Hematopoietic multipotent progenitor cell treated with erythropoietin and hydrocortisone succinate and interleukin-3 and kit ligand, for 8 days (in vitro differentiated cells): ENCODE measurements at places on chromosomes 12 and 14.
A peak's percentile ranks its signal among the peaks of the same experiment; 100 is the strongest.

DNA sequence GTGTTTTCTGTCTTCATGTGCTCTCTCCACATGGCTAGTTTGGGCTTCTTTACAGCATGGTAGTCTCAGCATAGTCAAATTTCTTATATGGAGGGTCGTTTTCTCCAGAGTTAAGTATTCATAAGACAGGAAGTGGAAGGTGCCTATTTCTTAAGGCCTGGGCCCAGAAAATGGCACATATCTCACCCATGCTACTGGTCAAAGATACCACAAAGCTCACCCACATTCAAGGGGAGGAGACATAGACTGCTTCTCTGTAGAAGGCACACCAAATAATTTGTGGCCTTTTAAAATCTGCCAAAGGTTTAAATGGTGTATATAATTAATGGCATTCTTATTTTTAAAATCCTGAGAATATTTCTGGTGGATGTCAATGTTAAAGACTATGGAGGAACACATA, 44.8 kb downstream of the CCDC91 start:
- peak; percentile 67 for DNase-seq

GRCh38 chr14:99539491-99539890, 58.3 kb downstream of the CCNK start:
- no peak for DNase-seq

DNA sequence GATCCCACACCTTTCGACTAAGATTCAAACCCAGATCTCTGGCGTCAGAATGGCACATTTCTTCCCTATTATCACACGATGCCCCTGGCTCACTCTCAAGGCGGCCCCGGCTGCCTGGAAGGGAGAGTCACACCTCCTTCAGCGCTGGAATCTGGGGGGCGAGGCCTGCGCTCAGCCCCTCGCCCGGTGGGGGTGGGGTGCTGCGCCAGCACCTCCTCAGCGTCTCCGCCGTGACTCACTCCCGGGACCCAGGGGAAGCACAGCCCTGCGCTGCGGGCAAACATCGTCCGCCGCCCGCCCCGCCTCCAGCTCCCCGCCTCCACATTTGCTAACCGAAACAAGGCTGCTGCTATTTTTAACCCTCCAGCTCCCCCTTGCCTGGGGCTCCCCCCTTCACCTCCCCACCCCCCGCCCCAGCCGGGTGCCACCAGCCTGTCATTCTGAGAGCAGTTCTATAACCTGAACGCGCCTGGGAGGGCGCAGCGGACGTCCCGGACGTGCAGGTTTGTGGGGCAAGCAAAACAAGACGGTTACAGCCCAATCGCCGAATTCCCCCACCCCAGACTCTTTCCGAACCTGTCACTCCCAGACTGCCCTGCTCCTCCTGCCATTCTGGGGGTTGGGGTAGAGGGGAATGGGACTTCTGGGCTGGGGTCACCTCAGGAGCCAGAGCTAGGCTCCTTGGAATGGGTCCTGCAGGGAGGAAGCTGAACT, 6.7 kb downstream of the HDAC7 start:
- peak; percentile 74 for DNase-seq

- no peak for DNase-seq
Observed at GRCh38 chr14:44766285-44766684, 195.5 kb downstream of the KLHL28 start.

DNA sequence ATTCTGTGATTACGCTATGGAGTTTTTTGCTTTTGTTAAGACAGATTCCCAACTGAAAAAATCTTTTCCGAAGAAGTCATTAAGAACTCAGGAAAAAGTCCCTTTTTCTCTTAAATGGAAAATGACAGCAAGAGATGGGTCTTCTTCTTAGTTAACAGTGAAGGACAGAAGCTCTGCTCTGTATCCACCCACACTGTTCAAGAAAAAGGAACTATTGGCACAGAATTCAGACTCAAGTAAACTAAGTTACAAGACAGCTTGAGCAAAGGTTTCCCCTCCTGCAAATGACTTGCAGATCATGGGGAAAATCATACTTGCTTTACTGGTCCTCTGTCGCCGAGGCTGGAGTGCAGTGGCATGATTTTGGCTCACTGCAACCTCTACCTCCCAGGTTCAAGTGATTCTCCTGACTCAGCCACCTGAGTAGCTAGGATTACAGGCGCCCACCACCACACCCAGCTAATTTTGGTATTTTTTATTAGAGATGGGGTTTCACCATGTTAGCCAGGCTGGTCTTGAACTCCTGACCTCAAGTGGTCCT, 137.1 kb upstream of the AEBP2 start:
- no peak for DNase-seq

- DNase-seq, result no peak
Observed at GRCh38 chr14:66853311-66853710, 335.9 kb upstream of the GARIN2 start.

- DNase-seq, result no peak
Observed at GRCh38 chr12:57216014-57216911, at the start of gene NXPH4. TSS of gene NXPH4 (plus strand) at chr12:57216794. CDS start at chr12:57216970, 176 bp downstream.

DNA sequence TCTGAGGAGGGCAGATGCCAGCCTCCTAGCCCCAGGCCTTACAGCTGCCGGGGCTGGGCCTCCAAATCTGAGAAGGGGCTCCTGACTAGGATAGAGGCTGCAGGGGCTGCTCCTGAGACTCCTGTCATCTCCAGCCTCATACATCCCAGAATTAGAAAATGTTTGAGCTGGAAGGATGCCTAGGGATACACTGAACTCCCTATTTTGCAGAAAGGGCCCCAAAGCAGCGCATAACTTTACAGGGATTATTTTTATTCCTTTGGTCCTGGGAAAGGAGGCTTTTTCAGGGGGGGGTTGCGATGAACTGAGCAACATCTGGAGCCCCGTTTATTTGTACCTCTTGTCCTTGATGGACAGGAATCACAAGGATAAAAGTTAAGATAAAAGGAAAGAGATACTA, 35.9 kb upstream of the SLC38A2 start:
- DNase-seq, result no peak

DNA sequence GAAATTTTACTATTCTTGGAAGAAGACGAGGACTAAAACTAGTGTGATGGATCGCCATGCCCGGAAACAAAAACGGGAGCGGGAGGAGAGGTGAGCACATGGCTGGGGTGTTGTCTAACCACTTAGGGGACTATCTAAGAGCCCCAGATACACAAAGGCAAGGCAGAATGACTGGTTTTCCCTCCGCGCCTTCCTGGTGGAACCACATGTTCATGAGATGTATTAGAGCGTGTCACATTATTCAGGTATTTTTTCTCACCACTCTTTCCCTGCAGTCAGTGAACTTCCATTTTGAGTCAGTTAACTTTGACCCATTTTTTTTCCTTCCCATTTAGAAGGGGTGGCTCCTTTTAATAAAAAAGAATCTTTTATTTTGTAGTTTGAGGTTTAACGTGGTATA, 68.8 kb upstream of the TRAF3 start:
- no peak for DNase-seq

DNA sequence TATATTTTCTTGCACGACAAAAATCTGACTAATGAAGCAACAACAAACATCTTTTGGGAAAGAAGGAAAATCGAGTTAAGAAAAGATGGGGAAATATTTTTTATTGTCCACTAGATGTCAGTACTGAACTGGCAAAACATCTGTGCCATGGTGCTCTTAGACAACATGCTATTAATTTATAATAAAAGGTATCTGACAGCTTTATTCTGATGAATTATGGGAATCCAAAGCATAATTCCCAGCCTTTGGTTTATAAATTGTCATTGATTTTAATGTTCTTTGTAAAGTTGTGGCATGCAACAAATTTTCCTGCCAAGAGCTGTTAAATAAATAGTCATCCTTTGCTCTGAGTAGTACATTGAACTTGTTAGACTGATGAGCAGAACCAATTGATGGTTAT, 231.2 kb downstream of the ETNK1 start:
- DNase-seq, result peak; percentile 50

DNA sequence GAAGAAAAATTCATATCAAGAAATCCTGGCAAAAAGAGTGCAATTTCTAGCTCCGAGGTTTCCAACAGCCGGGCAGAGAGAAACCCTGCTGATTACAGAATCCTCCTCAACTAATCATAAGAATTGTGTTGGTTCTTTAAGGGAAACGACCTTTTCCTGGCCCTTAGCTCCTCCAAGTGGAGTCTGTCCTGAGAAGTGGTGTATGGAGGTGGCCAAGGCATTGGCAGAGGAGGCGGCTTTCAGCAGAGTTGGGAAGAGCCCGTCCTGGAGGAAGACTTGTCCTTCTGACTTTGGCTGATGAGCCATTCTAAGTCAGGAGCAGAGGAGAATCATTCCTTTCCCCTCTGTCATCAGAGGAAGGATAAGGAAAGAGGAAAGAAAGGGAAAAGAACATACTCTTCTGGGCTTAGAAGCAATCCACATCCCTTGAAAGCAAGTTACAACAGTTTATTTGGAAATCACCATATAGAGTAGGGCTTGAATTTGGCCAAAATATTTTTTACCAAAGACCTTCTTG, 46.5 kb upstream of the PTCSC3 start:
- DNase-seq, result no peak

DNA sequence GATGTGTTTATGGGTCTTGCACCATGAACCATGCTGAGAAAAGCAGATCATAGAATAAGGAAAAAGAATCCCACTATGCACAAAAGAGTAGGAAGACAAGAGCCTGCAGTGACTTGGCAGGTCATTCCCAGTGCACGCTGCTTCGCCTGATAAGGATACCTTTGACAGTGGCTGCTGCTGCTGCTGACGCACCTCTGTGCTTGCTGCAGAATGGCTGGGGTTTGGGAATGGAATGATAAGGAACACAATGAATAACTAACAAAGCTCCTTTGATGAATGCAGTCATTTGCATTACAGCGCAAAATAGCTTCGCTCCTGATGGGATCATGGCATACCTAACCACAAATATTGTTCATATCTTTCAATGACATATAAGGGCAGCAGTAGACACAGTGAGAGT, 278.7 kb downstream of the PDZRN4 start:
- DNase-seq, result no peak

GRCh38 chr12:104358353-104359003, 54.9 kb downstream of the EID3 start:
- peak; percentile 82 for DNase-seq

GRCh38 chr14:52073251-52073650, 4.4 kb upstream of the NID2 start:
- DNase-seq, result no peak

- DNase-seq, result peak; percentile 35
Observed at GRCh38 chr14:51873221-51873893, 12.9 kb downstream of the GNG2 start.

GRCh38 chr12:85616201-85616600, 220.0 kb downstream of the RASSF9 start:
- DNase-seq, result no peak

GRCh38 chr14:20415782-20416206, 2.5 kb upstream of the TEP1 start:
- DNase-seq, result peak; percentile 86

GRCh38 chr14:106210650-106211049, 684.3 kb downstream of the TMEM121 start:
- peak; percentile 7 for DNase-seq

GRCh38 chr12:82874945-82875344, 188.2 kb downstream of the TMTC2 start:
- no peak for DNase-seq

- DNase-seq, result peak; percentile 64
Observed at GRCh38 chr12:116943419-116944372, 32.9 kb downstream of the FBXW8 start.

DNA sequence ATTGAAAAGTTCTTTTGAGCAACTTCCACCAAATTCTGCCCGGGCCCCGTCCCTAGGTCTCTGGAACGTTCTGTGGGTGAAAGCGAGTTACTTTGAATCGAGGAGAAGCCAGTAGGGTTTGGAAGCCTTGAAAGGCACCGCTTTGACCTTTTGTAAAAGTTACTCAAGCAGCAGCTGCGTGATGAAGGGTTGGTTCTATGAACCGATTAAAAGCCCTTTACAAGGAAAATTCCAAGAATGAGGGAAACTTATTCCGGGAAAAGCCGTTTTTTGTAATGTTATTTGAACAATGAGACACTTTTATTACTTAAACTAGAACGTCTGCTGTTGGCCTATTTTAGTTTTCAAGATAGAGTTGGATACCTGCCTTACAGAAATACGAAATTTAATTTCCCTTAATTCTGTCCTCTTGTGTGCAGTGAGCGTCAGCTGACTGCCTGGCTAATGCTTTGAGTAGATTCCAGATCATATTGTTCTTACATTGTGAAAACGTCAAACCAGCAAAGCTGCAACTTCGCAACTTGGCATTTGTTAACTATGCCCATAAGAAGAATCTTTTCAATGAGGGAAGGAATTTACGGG, 906 bp downstream of the LARP4 start:
- peak; percentile 65 for DNase-seq

DNA sequence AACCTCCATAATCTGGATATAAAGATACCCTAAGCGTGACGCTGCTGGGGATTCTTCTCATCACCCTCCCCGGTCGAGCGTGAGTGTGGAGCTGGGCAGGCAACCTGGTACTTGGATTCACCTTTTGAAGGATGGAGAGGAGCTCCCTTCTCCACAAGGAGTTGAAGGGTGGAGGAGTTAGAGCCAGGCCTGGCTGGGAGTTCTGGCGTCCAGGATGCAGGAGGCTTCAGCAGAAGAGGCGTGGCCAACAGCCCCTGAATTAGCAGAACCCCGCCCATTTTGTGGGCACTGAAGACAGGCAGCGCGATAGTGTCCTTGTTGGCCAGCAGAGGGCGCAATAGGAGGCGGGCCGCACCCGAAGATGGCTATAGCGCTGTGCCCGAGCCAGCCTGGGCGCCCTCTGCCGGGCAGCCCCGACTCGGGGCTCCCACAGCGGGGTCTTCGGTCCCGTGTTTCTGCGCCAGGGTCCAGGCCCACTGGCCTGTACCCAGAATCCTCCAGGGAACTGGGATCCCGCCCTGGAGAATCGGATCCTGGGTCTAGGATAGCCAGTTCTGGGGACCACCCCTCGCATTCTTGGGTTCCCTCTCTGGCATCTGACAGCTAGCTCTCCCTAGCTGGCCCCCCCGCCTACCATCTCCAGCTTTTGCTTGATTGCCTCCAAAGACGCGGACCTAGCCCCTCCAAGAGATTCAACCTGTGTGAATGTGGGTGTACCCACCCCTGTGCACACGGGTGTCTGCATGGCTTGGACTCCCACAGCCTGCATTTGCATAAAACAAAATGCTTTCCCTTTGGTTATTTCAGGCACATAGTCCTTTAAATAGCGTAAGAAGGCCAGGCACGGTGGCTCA, 26.0 kb upstream of the SMUG1 start:
- DNase-seq, result peak; percentile 94

- peak; percentile 89 for DNase-seq
Observed at GRCh38 chr12:76781321-76781720, 17.4 kb downstream of the ZDHHC17 start.

GRCh38 chr14:64688811-64689281, 15.4 kb upstream of the PLEKHG3 start:
- no peak for DNase-seq

DNA sequence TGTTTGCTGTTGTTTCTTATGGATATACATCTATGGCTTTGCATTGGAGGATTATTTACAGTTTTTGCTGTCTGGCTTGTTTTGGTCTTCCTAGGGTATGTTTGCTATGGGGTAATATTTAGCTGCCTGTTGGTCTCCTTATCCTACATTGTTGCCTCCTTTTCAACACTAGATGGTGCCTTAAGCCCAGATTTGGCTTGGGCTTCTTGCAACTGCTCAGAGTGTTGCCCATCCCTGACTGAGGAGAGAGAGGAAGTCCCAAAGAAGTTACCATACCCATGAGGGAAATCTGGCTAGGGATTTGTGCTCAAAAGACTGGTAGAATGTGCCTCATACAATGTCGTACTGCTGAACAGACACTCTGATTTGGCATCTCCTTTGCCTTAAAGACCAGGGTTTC, 94.6 kb upstream of the MUCL1 start:
- DNase-seq, result peak; percentile 68
